ENCODE measurements at places on chromosomes 3 and 15. TPM values are rescaled to one million over a fixed set of nuclear protein-coding genes. Genes with fewer than 3 reads are reported as not detected.

MLF1 gene
- total RNA-seq = 20.2 TPM

TPRG1 gene
- total RNA-seq = 0.49 TPM

SPTBN5 gene
- 7.1 TPM for total RNA-seq

KBTBD13 gene
- total RNA-seq = not detected

LINGO1 gene
- 35.2 TPM for total RNA-seq

KLHDC8B gene
- 49.9 TPM for total RNA-seq

TUBGCP5 gene
- 42.2 TPM for total RNA-seq

CATSPER2 gene
- total RNA-seq = 5.7 TPM

AEN gene
- 7.5 TPM for total RNA-seq

IGF2BP2 gene
- 84.2 TPM for total RNA-seq

LDHAL6B gene
- total RNA-seq = not detected

NOX5 gene
- 0.55 TPM for total RNA-seq

FEZF2 gene
- total RNA-seq = 14.3 TPM

FGD5 gene
- 17.3 TPM for total RNA-seq

RPLP1 gene
- total RNA-seq = 100 TPM

PTH1R gene
- total RNA-seq = 14.7 TPM

ROPN1 gene
- not detected for total RNA-seq

CLSTN2 gene
- total RNA-seq = 26.9 TPM

PAQR5 gene
- total RNA-seq = 3.1 TPM

CPLX3 gene
- 42.8 TPM for total RNA-seq

PIGZ gene
- total RNA-seq = 7.8 TPM

DPPA2 gene
- total RNA-seq = not detected

DUOXA2 gene
- not detected for total RNA-seq

MOBP gene
- total RNA-seq = not detected

CAMKV gene
- total RNA-seq = 10.6 TPM

PCSK6 gene
- 48.1 TPM for total RNA-seq

PYGO1 gene
- 36.4 TPM for total RNA-seq

SAMD7 gene
- total RNA-seq = 22.0 TPM

TRNT1 gene
- total RNA-seq = 33.2 TPM

ACKR4 gene
- 6.6 TPM for total RNA-seq

ROBO1 gene
- 90.7 TPM for total RNA-seq

SOX14 gene
- total RNA-seq = not detected

GAP43 gene
- 25.6 TPM for total RNA-seq

SPATA12 gene
- total RNA-seq = not detected

THAP10 gene
- 5.7 TPM for total RNA-seq
